ENCODE measurements at places on chromosomes 16 and 17.

- no peak for DNase-seq
Observed at GRCh38 chr17:34991606-34992005, 11.3 kb downstream of the LIG3 start.

DNA sequence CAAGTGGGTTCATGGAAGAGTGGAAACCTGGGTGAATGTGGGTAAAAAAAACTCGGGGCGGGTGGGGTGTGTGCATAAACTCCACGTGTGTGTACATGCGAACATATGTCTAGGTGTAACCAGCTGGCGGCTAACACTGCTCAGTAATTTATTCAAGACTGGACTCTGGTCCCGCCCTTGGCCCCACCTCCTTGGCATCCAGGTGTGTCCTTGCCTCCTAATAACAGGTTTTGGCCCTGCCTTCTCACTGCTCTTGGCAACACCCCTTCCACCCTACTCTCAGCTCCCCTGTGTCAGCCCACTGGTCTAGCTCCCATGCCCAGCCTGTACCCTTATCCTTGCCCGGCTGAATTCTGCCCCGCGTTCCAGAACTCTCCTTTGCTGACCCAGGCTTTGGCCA lies 8.3 kb downstream of the FLII start:
- DNase-seq, result no peak

GRCh38 chr16:49833796-49834530 lies 21.9 kb downstream of the ZNF423 start:
- DNase-seq, result peak; percentile 36

GRCh38 chr17:2563061-2563460 lies 30.4 kb upstream of the PAFAH1B1 start:
- DNase-seq, result no peak

- peak; percentile 19 for DNase-seq
Observed at GRCh38 chr17:61219460-61219859, 180.2 kb upstream of the TBX2 start.

DNA sequence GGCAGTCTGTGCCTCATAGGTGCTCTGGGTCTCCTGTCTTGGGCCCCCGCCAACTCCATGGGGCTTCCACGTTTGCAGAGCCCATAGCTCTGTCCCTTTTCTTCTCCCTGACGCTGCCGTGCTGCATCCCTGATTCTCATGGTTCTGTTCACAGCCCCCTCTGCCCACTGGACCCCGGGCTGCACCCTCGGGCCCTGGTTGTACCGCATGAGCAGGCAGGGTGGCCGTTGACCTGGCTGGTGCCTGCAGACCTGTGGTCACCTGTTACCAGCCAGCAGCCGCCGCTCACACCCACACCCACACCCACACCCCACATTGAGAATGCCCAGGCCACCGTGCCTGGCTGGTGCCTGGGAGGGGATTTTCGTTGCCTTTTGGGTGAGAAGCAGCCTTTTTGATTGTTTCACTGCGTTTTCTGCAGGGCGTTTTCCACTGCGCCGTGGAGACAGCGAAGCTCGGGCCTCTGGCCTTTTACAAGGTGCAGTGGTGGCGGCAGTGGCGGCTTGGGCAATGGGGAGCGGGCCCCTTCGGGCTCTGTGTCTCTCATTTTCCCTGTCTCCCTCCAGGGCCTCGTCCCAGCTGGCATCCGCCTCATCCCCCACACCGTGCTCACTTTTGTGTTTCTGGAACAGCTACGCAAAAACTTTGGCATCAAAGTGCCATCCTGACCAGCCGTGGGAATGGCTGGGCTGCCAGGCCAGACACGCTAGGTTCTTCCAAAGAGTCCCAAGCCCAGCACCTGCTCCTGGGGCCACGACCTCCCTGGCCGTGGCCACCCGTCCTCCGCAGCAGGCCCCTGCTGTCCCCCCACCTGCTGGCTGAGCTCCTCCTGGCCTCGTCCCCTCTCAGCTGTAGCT lies 7.6 kb downstream of the SLC25A10 start:
- no peak for DNase-seq

GRCh38 chr16:7090628-7091115 lies 242.0 kb upstream of the RBFOX1 start:
- no peak for DNase-seq

DNA sequence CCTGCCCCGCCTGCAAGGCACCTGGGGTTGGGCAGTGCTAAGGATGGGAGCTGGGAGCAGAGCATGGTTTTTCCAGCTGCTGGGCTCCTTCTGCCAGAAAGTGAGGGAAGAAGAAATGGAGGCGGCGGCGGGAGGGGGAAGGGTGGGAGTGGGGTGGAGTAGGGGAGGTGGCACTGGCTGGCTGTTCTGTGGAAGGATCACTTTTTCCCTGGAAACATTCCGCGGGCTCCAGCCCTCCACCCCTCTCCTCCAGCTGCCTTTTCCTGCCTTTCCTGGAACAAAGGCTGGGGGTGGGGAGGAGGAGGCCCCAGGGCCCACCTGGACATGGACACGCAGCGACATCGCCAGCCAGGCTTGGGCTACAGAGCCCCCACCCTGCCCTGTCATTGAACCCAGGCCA lies 41.1 kb downstream of the CFAP20 start:
- no peak for DNase-seq

DNA sequence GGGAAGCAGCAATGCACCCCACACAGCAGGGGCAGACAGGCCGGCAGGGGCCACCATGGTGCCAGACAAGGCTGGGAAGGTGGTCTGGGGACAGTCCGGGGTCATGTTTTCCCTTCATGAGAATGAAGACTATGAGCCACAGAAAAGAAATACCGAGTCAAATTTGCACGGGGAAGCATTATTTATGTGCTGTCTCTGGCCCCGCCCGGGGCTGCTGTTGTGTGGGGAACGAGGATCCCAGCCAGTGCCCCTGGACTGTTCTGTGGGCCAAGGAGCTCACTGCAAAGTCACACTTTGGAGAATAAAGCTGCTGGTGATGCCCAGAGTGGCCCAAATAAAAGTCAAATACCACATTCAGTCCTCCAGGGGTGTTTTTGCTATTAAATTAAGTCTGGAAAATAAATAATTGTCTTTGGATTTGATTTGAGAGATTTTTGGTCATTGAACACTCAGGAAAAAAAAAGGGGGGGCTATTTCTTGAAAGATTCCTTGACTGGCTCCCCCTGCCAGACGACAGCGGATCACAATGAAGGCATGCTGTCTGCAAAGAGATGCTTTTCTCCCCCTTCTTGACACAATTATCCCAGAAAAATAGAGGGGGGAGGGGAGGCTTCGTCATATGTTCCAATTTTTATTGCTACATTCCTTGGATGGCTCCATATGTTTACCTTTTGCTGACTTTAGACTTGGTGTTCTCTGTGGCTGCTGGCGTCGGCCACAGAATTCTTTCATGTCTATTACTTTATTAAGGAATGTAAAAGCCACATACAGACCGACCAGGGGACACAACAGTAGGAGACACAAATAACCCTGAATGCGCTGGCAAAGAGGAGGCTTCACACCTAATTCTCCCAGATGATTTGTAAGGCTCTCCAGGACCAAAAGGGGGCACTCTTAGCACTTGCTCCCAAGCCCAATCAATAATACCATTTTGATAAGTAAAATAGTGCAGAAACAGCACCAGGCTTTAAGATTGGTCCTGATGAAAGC lies 27.1 kb upstream of the ANKFN1 start:
- DNase-seq, result no peak

- peak; percentile 67 for DNase-seq
Observed at GRCh38 chr16:31428279-31428597, at the start of gene COX6A2. COX6A2 (minus strand) TSS chr16:31428360; CDS start chr16:31428325, 35 bp downstream.

DNA sequence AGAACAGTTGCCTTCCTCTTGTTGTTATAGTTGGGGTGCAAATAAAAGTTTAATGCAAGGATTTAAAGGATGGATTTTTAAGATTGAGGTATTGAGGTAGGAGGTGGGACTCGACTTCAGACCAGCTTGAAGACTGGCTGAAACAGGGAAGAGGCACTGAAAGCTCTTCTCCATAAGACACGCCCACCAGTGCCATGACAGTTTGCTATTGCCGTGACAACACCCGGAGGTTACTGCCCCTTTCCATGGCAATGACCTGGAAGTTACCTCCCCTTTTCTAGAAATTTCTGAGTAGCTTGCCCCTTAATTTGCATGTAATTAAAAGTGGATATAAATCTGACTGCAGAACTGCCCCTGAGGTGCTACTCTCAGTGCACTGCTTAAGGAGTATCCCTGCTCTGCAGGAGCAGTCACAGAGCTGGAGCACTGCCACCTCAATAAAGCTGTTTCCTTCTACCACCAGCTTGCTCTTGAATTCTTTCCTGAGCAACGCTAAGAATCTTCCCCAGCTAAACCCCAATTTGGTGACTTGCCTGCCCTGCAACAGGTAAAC lies 122.6 kb downstream of the SHISA6 start:
- no peak for DNase-seq

DNA sequence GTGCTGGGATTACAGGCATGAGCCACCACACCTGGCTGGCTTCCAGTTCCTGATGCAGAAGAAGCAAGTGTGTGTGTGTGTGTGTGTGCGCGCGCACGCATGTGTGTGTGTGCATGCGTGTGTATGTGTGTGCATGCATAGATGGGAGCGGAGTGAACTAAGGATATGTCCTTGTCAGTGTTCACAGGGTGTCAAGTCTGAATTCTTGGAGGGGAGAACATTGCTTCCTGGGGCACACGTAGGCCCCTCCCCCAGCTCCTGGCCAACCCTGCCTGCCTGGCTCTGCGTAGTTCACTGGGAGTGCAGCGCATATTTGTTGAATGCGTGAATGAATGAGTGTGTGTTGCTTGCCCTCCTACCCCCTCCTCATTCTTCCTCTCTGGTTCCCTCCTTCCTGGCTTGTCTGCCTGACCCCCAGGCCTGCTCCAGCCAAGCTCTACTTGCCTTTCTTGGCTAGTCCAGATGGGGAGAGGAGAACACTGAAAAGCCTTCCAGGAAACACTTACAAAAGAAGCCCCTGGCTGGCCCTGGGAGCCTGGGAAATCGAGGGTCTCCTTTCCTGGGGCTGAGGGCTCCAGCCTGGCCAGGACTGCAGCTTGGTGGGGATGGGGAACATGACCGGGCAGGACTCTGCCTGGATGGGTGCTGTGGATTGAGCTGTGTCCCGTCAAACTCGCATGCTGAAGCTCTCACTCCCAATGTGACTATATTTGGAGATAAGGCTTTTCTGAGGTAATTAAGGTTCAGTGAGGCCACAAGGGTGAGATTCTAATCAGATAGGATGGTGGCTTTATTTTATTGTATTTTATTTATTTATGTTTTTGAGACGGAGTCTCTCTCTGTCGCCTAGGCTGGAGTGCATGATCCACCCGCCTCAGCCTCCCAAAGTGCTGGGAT lies 27.9 kb downstream of the IGFBP4 start:
- DNase-seq, result no peak

- DNase-seq, result no peak
Observed at GRCh38 chr17:36133602-36134236, 30.1 kb downstream of the CCL4 start.

- no peak for DNase-seq
Observed at GRCh38 chr16:55640701-55641327, 15.0 kb upstream of the SLC6A2 start.

DNA sequence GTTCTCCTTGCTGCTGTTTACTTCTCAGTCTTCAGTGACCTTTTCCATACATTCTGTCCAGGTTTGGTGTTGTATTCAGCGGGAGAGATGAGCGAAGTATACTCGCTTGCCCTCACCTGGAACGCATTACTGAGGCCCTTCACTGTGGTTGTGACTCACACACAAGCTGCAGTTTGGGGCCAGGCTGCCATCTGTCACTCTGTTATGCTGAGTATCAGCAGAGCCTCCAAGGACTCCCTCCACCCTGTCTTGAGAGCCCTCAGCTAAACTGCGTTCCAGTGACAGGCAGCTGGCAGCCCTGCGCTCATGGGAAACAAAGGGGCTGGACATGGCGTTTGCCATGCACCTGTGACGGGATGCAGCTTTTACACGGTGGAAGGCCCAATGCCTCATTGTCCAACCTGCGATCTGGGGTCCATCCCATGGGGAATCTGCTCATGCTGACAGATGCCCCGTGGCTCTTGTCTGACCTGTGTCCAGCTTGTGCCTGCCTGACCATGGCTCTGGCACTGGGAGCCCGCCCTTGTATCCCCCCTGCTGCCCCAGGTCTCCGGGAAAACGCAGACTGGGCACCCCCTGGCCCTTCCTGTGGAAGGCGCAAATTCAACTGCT lies 6.5 kb upstream of the ZNF778 start:
- DNase-seq, result no peak

DNA sequence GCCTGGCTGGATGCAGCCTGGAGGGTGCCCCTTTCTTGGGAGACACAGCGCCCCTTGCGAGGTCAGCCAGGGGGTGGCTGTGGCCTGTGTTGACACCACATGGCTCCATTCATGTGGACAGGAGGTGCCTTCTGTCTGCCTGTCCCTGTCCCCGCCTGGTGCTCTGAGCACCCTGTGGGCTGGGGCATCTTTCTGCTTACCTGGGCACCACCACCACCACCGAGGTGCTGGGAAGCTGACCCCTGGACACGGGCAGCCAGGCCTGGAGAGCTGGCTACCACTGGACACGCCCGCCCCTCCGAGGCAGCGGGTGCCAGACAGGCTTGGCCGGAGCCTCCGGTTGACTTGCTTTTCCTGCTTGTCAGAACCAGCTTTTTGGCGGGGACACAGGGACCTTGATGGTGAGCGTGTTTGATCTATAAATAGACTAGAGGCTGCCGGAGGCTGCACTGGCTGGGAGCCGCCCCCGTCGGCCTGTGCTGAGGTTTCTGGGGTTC lies 121.3 kb upstream of the GSE1 start:
- peak; percentile 76 for DNase-seq

DNA sequence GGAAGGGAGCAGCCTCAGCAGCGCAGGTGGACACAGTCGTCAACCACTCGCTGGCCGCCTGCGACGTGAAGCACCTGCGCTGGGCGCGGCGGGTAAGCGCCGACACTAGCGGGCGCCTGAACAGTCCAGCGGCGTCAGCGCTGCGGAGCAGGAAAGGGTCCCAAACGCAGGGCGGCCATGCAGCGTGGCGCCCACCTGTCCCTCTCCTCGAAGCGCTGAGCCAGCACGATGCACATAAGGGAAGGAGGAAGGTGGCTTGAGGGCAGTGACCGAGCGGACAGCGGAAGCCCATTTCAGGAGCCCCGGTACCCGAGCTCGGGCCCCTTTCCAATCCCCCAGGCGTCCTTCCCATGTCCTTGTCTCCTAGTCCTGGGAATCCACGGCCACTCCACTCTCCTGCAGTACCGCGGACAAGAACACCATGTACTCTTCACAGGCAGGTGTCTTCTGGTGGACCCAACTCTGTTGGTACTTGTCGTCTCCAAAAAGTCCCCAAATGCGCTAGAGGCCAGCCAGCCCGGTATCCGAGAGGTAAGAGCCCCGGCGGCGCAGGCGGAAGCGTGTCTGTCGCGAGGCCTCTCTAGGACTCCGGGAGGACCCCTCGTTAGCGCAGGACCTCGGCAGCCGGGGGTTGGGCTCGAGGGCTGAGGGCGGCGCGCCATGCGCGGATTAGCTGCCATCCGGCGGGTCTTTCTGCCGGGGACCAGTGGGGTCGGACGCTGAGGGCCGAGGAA lies 14.4 kb downstream of the ZNF232 start:
- peak; percentile 67 for DNase-seq

DNA sequence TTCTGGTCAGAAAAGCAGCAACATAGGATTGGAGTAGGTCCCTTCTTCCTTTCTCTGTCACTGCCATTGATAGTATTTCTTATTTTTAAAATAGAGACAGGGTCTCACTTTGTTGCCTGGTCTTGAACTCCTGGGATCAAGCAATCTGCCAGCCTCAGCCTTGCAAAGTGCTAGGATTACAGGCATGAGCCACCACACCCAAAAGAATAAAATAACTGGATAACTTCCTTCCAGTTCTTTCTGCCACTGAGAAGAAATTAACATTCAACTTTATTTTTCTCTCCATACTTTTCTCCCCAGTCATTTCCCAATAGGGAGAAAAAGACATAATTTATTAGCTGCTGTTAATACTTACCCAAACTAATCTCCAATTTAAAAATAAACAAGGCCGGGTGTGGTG lies 91.9 kb upstream of the MED13 start:
- no peak for DNase-seq

Measured in left ventricle myocardium inferior (tissue), 1 donor.